Muscle of leg (tissue), 16 donors: ENCODE measurements at places on chromosomes 13 and 19.

DNA sequence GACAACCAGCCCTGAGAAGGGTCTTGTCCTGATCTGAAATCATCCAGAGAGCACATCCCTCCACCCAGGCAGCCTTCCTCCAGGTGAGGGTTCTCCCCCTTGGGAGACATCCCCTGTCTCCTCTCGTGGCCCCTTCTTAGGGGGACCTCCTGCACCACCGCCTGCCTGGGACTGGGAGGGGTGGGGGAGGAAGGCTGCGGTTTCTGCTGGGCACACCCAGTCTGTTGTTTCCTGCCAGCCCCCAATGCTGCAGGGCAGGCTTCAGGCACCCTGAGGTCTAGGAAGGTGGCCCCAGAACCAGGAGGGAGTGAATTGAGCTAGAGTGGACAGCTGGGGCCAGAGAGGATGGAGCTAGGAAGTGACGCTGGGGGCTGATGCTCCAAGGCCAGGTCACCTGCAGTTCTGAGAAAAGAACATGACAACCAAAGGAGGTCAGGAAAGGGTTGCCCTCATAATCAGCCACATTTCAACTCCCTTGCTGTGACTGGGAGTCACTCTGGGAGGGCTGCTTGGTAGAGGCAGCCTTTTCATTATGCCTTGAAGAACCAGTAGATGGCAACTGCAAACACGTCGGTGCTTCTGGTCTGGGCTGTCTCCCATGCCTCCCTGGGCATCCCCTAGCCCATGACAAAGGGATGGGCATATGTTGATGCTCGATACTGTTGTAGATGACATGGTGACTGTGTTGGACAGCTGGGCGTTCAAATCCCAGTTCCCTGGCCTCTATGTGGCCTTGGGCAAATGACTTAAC is 1.4 kb downstream of the ARHGEF18 start:
- no peak for DNase-seq

GRCh38 chr19:49560358-49560900 is 19.9 kb downstream of the NOSIP start:
- peak; percentile 77 for DNase-seq

- peak; percentile 89 for DNase-seq
Measured at GRCh38 chr13:33611121-33611805, 206.7 kb upstream of the RFC3 start.

GRCh38 chr13:44237276-44237767 is 136.3 kb upstream of the SERP2 start:
- DNase-seq = peak; percentile 90

- no peak for DNase-seq
Measured at GRCh38 chr19:56312787-56313657, 1.6 kb downstream of the ZSCAN5A start.

- DNase-seq = no peak
Measured at GRCh38 chr19:45908956-45909355, 5.6 kb downstream of the NANOS2 start.

GRCh38 chr19:19507354-19507753 is 8.0 kb downstream of the TSSK6 start:
- DNase-seq = no peak

GRCh38 chr13:35552172-35552844 is 75.8 kb upstream of the MAB21L1 start:
- no peak for DNase-seq
